ENCODE measurements at places on chromosomes 3 and 15. TPM values are rescaled to one million over a fixed set of nuclear protein-coding genes. Genes with fewer than 3 reads are reported as not detected.

MEGF11 gene
- not detected for total RNA-seq

FES gene
- total RNA-seq = 42.0 TPM

OIP5 gene
- total RNA-seq = 0.84 TPM

ZNF385D gene
- not detected for total RNA-seq

ZNF639 gene
- total RNA-seq = 43.1 TPM

ALG1L2 gene
- 8.4 TPM for total RNA-seq

FAM81A gene
- 3.8 TPM for total RNA-seq

SPINK8 gene
- total RNA-seq = not detected

GRCh38 chr15:100926971-100927756 is 8.0 kb downstream of the LRRK1 start:
- no peak overlapping the region for H3K4me3 ChIP-seq
- peak; percentile 79 for DNase-seq
- H3K27me3 ChIP-seq = no peaks in the 10 kb centered on the region
- H3K4me1 ChIP-seq = peaks cover 74% of the 10 kb centered on the region
- H3K36me3 ChIP-seq = no peaks in the 10 kb centered on the region

- no peak overlapping the region for H3K4me3 ChIP-seq
- no peak for DNase-seq
- no peaks in the 10 kb centered on the region for H3K36me3 ChIP-seq
- no peak overlapping the region for H3K27ac ChIP-seq
Observed at GRCh38 chr3:29347412-29347811, 66.5 kb downstream of the RBMS3 start.

DNA sequence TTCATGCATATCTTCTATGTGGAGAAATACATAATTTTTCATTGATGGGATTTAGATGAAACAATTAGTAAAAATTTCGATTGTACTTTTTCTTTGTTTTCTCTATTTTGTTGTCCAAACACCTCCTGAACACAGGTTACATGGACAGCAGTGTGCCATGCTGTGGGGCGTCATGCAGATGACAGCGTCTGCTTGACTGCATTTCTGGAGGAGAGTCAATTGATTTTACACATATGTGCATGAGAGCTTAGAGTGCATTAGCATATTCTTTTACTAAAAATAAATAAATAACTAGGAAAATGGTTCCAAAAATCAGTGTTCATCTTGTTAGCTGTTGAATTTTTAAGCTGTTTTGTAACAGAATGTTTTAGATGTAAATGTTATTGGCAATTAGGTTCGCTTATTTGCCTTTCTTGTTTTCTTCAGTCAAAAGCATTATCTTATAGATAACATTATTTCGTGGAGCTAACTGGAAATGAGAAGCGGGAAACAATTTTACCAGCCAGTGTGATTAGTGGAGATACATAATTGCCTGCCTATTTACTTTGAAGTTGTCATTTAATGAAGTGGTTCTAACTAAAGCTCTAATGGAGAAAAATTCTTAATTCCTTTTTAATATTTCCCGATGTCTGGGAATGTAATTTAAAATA is 82.7 kb upstream of the VGLL3 start:
- H3K4me1 ChIP-seq = no peaks in the 10 kb centered on the region
- no peaks in the 10 kb centered on the region for H3K27me3 ChIP-seq
- no peak overlapping the region for H3K27ac ChIP-seq
- no peak overlapping the region for H3K4me3 ChIP-seq

GRCh38 chr3:130786306-130786705 is 39.7 kb upstream of the PIK3R4 start:
- H3K36me3 ChIP-seq = no peaks in the 10 kb centered on the region
- no peaks in the 10 kb centered on the region for H3K27me3 ChIP-seq
- H3K4me3 ChIP-seq = no peak overlapping the region

GRCh38 chr3:166279636-166280035 is 442.4 kb upstream of the BCHE start:
- H3K36me3 ChIP-seq = no peaks in the 10 kb centered on the region
- H3K4me1 ChIP-seq = no peaks in the 10 kb centered on the region
- H3K4me3 ChIP-seq = no peak overlapping the region
- no peak for DNase-seq
- H3K27me3 ChIP-seq = no peaks in the 10 kb centered on the region
- H3K27ac ChIP-seq = no peak overlapping the region

DNA sequence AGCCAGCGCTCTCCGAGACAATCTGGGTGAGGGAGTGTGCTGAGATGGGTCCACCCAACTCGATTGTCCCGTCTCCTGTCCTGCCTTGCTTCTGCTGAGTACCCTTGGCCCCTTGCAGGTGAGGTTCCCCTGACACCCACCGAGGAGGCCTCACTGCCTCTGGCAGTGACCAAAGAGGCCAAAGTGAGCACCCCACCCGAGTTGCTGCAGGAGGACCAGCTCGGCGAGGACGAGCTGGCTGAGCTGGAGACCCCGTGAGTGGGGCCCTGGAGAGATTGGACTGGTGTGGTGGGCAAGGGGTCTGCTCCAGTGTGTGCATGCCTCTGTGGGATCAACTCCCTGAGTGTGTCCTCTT is 23.6 kb downstream of the NBEAL2 start:
- H3K36me3 ChIP-seq = peaks cover 75% of the 10 kb centered on the region
- peaks cover 10% of the 10 kb centered on the region for H3K4me1 ChIP-seq
- no peak for DNase-seq
- H3K27ac ChIP-seq = no peak overlapping the region
- no peak overlapping the region for H3K4me3 ChIP-seq

- peaks cover 63% of the 10 kb centered on the region for H3K4me1 ChIP-seq
- peaks cover 1% of the 10 kb centered on the region for H3K36me3 ChIP-seq
- H3K27me3 ChIP-seq = no peaks in the 10 kb centered on the region
- DNase-seq = no peak
- no peak overlapping the region for H3K4me3 ChIP-seq
Observed at GRCh38 chr3:31934866-31935265, 46.2 kb downstream of the OSBPL10 start.

DNA sequence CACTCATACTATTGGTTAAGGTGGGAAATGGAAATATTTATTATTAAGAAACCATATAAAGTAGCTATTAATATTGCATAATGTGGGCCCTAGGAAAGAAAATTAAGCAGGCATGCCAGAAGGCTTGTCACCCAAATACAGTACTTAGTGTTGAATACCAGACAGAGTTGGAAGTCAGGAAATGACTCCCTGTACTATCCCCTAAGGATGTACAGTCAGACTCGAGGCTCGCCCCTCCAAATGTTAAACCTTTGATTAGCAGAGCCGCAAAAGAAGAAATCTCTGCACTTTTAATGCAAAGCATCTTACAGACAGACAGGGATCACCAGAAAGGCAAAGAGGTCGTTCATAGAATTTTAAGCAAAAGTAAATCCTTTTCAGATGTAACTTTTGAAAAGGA is 11.3 kb upstream of the RBSN start:
- H3K4me3 ChIP-seq = no peak overlapping the region
- no peak for DNase-seq
- H3K27me3 ChIP-seq = no peaks in the 10 kb centered on the region
- no peaks in the 10 kb centered on the region for H3K36me3 ChIP-seq
- no peak overlapping the region for H3K27ac ChIP-seq
- H3K4me1 ChIP-seq = peaks cover 6% of the 10 kb centered on the region

DNA sequence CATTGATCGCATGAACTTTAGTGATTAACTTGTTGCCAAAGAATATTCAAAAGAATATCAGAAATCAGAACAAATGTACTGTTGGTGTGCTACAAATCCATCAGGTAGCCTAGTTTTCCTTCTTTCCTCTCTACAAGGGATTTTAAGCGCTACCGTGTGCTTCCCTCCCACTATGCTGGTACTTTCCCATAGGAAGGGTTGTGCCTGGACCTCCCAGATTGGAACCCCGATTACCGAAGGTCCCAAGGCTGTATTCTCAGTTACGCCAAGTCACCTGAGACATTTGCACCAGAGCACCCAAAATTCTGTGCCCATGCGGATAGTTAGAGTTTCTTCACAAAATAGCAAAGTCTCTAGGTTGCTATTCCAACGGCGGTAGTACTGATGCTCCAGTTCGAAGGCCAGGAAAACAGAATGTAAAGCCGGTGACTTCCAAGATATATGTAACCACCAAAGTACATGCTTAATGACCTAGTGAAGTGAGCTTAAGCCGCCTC is 23.4 kb upstream of the GATM start:
- peak overlapping the region; percentile 75 for H3K4me3 ChIP-seq
- H3K36me3 ChIP-seq = peaks cover 9% of the 10 kb centered on the region
- no peaks in the 10 kb centered on the region for H3K27me3 ChIP-seq
- H3K27ac ChIP-seq = peak overlapping the region; percentile 88

DNA sequence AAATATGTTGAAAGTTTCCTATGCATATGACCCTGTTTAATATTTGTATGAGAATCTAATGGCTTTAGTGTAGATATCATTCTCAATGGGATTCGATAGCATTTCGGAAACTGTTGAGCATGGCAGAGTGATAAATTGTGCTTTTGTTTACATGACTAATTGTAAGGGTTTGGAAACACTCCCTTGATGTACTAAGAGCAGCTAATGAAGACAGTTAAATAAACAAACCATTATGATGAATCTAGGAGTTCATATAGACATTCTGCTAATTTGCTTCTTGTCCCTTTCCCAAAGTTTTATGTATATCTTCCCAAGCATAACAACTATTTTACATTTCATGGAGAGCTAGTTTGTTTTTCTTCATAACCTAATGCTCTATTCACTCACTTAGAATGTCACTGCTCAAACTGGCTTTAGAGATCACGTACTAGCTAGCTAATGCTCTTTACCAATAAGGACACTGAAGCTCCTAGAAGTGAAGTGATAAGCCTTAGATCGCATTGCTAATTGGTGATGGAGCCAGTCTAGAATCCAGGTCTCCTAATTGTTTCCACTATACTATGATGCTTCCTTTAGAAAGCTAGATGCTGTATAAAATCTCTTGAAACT is 140.8 kb downstream of the TP63 start:
- no peak overlapping the region for H3K4me3 ChIP-seq
- H3K27ac ChIP-seq = no peak overlapping the region
- no peaks in the 10 kb centered on the region for H3K36me3 ChIP-seq
- no peaks in the 10 kb centered on the region for H3K4me1 ChIP-seq
- no peaks in the 10 kb centered on the region for H3K27me3 ChIP-seq

DNA sequence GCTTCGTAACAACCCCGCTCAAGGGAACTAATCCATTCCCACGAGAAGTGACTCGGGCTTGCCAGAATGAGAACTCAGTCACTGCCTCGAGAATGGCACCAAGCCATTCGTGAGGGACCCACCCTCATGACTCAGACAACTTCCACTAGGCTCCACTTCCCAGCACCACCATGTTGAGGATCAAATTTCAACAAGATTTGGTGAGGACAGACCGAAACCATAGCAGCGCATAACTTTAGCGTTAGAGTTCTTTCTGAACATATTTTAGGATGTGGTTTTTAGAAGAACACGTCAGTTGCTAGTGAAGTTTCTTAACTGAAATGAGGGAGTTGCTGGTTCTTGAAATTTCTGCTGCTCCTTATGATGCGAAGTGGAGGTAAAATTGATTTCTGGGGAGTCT is 13.5 kb downstream of the PTPRG start:
- no peaks in the 10 kb centered on the region for H3K27me3 ChIP-seq
- H3K27ac ChIP-seq = no peak overlapping the region
- no peak overlapping the region for H3K4me3 ChIP-seq
- H3K36me3 ChIP-seq = no peaks in the 10 kb centered on the region

DNA sequence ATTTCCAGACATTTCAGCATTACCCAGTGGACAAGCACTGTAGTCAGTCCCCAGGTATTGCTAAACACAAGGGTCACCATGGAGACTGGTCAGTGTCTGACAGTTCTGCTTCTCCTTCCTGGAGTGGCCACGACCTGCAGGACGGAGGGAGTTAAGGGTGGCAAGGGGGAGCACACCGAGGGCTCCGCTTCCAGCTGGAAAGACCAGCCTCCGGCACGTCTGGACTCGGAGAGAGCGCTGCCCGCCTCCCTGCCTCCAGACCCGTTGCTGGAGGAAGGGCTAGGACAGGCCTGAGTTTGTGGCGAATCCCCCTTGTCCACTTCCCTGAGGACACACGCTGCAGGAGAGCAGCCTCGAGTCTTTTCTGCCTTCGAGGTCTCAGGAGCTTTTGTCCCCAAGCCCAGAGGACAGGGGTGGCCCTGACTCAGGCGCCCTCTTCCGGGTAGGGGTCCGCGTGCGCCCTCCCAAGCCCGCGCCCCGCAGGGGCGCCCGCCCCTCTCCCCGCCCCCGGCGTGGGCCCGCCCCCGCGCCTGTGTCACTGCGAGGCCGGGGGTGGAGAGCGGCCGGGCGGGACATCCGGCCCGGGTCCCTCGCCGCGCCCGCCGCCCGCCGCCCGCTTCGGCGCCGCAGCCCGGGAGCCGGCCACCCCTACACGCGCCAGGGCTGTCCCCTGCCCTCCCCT is at the start of gene CHST14:
TSS of gene CHST14 (plus strand) at position 562 of the 682 bp plus-strand sequence. CDS start 230 bp downstream, outside the sequence.
- H3K4me1 ChIP-seq = peaks cover 18% of the 10 kb centered on the region
- peaks cover 16% of the 10 kb centered on the region for H3K36me3 ChIP-seq
- H3K4me3 ChIP-seq = peak within 1 kb of the TSS; percentile 84
- H3K27ac ChIP-seq = peak within 1 kb of the TSS; percentile 73
- DNase-seq = peak; percentile 69

- H3K4me3 ChIP-seq = no peak overlapping the region
- peaks cover 27% of the 10 kb centered on the region for H3K4me1 ChIP-seq
- DNase-seq = peak; percentile 10
Observed at GRCh38 chr3:72820415-72820814, 27.8 kb downstream of the SHQ1 start.

- no peak for DNase-seq
- H3K27me3 ChIP-seq = no peaks in the 10 kb centered on the region
Observed at GRCh38 chr3:170149016-170149415, 32.5 kb downstream of the PHC3 start.

GRCh38 chr15:68176601-68177000 is 28.5 kb downstream of the CALML4 start:
- no peak for DNase-seq
- no peak overlapping the region for H3K27ac ChIP-seq
- peaks cover 18% of the 10 kb centered on the region for H3K36me3 ChIP-seq
- H3K4me1 ChIP-seq = no peaks in the 10 kb centered on the region

GRCh38 chr3:69483449-69483848 is 97.6 kb upstream of the FRMD4B start:
- H3K27ac ChIP-seq = no peak overlapping the region
- H3K4me3 ChIP-seq = no peak overlapping the region
- no peak for DNase-seq

GRCh38 chr3:197216914-197217313 is 81.5 kb downstream of the DLG1 start:
- H3K27me3 ChIP-seq = no peaks in the 10 kb centered on the region
- no peaks in the 10 kb centered on the region for H3K36me3 ChIP-seq
- H3K27ac ChIP-seq = no peak overlapping the region
- H3K4me3 ChIP-seq = no peak overlapping the region
- H3K4me1 ChIP-seq = no peaks in the 10 kb centered on the region
- DNase-seq = no peak

GRCh38 chr3:156668073-156668763 is 6.2 kb upstream of the TIPARP start:
- H3K27ac ChIP-seq = no peak overlapping the region
- no peak for DNase-seq
- H3K27me3 ChIP-seq = no peaks in the 10 kb centered on the region
- peaks cover 23% of the 10 kb centered on the region for H3K4me1 ChIP-seq
- H3K36me3 ChIP-seq = no peaks in the 10 kb centered on the region

GRCh38 chr3:104458657-104459056 is 908.1 kb upstream of the ALCAM start:
- no peak for DNase-seq
- H3K4me3 ChIP-seq = no peak overlapping the region
- H3K36me3 ChIP-seq = no peaks in the 10 kb centered on the region
- no peaks in the 10 kb centered on the region for H3K27me3 ChIP-seq

GRCh38 chr3:35224565-35225295 is 414.6 kb upstream of the ARPP21 start:
- no peak overlapping the region for H3K4me3 ChIP-seq
- H3K4me1 ChIP-seq = no peaks in the 10 kb centered on the region
- no peak for DNase-seq
- H3K27me3 ChIP-seq = no peaks in the 10 kb centered on the region

- no peaks in the 10 kb centered on the region for H3K4me1 ChIP-seq
- no peak for DNase-seq
- no peak overlapping the region for H3K4me3 ChIP-seq
- H3K27me3 ChIP-seq = no peaks in the 10 kb centered on the region
- no peak overlapping the region for H3K27ac ChIP-seq
- no peaks in the 10 kb centered on the region for H3K36me3 ChIP-seq
Observed at GRCh38 chr3:112651071-112651470, 10.1 kb upstream of the CCDC80 start.
